ENCODE measurements at places on chromosomes 12 and 14.

GRCh38 chr14:93286212-93286890 lies 46.5 kb downstream of the BTBD7 start:
- no peak for DNase-seq

DNA sequence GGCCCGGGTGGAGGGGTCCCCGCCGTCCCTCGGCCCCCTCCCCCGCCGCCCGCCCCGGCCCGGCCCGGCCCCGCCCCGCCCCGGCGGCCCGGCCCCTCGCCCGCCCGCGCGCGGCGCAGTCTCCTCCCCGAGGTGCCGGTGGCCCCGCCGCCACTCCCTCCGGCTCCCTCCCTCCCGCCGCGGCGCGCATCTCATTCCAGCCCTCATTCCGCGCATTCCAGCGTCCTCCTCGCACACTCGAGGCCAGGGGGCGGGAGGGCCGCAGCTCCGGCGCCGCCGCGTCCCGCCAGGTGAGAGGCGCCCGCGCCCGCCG lies at the start of gene TEAD4:
Gene TEAD4 (plus strand): TSS at position 206 of the 313 bp plus-strand sequence.
- no peak for DNase-seq

DNA sequence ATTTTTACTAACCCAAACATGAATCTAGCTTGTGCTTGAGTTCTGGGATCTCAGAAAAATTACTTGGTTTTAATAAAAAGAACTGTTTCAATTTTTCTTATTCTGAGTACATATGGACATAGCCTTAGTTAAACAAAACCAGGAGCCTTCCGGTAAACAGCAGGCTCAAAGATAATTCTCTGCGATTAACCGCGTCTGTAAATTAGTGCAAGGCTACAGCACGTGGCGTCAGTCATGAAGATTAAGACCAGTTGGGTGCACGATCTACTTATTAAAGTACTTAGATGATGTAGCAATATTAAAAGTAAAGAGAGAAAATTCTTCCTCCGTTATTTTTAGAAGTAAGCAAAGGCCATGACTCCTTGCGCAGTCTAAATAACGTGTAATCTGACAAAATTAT lies 700 bp downstream of the KCNJ8 start:
- no peak for DNase-seq

GRCh38 chr12:4951083-4951482 lies 41.4 kb downstream of the KCNA1 start:
- no peak for DNase-seq

- DNase-seq: no peak
Measured at GRCh38 chr14:33850826-33851225, 100.0 kb downstream of the EGLN3 start.

GRCh38 chr14:33728010-33728498 lies 222.8 kb downstream of the EGLN3 start:
- DNase-seq: no peak

GRCh38 chr14:101058571-101058970 lies 155.0 kb upstream of the RTL1 start:
- DNase-seq: no peak

Measured in AG09309 (cell line).